ENCODE measurements at places on chromosomes 6 and 20.

DNA sequence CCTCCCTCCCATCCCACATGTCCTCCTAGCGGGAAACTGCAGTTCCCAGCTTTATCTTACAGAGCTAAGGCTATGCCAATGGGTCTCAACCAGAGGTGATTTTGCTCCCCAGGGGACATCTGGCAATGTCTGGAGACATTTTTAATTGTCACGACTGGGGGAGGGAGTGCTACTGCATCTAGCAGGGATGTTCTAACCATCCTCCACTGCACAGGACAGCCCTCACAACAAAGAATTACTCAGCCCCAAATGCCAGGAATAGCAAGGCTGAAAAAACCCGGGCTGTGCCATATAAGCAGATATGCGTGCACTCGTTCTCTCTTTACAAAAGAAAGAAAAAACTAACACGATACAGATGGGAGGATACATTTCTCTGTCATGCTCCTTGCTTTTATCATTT is 8.5 kb downstream of the MRPS18A start:
- no peak for DNase-seq

- no peak for DNase-seq
Measured at GRCh38 chr6:53956068-53956711, 155.1 kb upstream of the MLIP start.

DNA sequence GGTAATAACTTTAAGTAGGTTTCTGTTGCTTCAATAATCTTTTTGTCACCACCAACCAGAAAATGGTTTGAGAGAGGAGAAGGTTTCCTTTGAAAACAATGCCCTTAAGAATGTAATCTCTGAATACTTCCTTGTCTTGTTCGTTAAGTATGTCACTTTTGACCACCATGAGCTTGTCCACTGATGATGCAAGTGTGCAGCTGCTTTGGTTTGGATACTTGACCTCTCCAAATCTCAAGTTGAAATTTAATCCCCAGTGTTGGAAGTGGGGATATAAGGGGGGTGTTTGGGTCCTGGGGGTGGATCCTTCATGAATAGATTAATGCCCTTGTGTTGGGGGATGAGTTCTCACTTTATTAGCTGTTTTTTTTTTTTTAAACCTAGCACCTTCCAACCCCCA is 985.4 kb downstream of the EPHA7 start:
- no peak for DNase-seq

DNA sequence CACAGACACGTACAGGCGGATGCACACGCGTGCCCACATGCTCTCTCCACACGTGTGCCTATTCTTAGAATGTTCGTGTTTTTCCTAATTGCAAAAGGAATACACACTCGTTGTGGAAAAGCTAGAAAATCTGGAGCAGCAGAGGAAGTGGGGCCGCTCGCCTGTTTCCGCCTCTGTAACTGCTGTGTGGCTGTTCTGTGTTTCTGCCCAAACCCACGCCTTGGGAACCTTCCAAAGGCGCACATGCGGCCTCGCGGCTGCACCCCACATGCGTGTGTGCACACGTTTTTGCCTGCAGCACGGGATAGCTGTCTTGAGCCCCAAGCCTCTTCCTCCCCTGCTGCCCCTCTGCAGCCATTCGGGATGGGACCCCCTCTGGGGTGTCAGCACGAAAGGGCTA is 12.2 kb downstream of the SLC17A9 start:
- no peak for DNase-seq

GRCh38 chr20:47137231-47137870 is 219.1 kb downstream of the ZMYND8 start:
- no peak for DNase-seq
